ENCODE measurements at places on chromosomes 4 and X. TPM values are rescaled to one million over a fixed set of nuclear protein-coding genes. Genes with fewer than 3 reads are reported as not detected.

GYPA gene
- total RNA-seq, result not detected

SLIT2 gene
- total RNA-seq, result 110 TPM

TCP11X2 gene
- 0.16 TPM for total RNA-seq

TLR10 gene
- not detected for total RNA-seq

VCX gene
- not detected for total RNA-seq

BEX1 gene
- total RNA-seq, result 0.61 TPM

Measured in hair follicle dermal papilla cell (primary cell).